HT-29 (cell line): ENCODE measurements at places on chromosomes 11 and 22.
A peak's percentile ranks its signal among the peaks of the same experiment; 100 is the strongest.

GRCh38 chr11:32643526-32643925, 59.9 kb downstream of the EIF3M start:
- DNase-seq, result no peak

DNA sequence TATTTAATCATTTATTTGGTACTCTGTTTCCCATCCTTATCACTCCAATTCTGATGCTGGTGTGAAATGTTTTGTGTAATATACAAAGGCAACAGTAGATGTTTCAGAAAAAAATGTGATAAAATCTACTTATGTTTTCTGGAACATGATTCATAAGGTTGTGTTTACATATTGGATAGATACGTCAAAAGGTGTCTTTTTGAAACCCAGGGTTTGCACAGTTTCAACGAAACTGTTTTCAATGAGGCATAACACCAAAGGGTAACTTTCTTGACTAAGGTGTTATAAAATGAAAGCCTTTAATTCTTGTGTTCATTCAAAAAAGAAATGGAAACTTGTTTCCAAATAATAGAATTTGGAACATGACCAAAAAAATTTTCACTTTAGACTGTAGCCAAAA, 33.8 kb upstream of the HSD17B12 start:
- no peak for DNase-seq

DNA sequence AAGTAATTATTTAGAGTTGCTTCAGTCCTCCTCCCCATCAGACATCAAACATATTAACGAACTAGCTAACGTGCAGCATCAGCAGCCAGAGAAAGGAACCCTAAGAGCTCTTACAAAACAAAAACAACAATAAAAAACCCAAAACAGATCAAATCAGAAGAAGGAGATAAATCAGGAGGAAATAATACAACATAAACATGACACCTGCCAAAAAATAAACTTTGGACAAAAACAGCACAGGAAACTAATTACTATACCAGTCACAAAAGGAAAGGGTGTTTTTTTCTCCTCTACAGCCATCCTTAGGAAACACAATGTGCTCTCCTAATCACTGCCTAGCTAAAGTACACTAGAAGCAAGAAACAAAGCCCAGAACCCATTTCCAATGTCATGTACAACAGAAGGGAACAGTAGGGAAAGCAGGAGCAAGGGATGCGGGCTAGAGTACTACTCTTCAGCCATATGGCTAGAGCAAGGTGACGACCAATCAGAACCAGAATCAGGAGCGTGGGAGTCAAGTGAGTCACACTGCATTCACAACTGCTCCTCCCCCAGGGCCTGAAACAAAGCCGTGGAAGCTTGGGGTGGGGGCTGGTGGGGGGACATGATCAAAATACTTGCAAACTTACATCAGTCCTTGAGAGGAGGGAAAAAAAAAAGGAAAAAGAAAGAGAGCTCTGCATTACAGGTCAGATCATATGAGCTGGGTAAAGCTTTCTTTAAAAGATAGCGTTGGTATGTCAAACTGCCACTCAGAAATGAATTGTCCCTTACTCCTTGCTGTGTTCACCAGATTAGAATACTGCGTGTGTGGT, 60.4 kb downstream of the LARGE2 start:
- peak; percentile 10 for DNase-seq

GRCh38 chr11:117612177-117612576, 184.8 kb downstream of the DSCAML1 start:
- no peak for DNase-seq

GRCh38 chr11:81596704-81597103, 1137.0 kb downstream of the FAM181B start:
- DNase-seq, result no peak

GRCh38 chr22:43185860-43186261, 1.1 kb downstream of the TTLL12 start:
- peak; percentile 61 for DNase-seq

- DNase-seq, result no peak
These were observed 45.6 kb downstream of the C11orf58 start for GRCh38 chr11:16784097-16784496.

DNA sequence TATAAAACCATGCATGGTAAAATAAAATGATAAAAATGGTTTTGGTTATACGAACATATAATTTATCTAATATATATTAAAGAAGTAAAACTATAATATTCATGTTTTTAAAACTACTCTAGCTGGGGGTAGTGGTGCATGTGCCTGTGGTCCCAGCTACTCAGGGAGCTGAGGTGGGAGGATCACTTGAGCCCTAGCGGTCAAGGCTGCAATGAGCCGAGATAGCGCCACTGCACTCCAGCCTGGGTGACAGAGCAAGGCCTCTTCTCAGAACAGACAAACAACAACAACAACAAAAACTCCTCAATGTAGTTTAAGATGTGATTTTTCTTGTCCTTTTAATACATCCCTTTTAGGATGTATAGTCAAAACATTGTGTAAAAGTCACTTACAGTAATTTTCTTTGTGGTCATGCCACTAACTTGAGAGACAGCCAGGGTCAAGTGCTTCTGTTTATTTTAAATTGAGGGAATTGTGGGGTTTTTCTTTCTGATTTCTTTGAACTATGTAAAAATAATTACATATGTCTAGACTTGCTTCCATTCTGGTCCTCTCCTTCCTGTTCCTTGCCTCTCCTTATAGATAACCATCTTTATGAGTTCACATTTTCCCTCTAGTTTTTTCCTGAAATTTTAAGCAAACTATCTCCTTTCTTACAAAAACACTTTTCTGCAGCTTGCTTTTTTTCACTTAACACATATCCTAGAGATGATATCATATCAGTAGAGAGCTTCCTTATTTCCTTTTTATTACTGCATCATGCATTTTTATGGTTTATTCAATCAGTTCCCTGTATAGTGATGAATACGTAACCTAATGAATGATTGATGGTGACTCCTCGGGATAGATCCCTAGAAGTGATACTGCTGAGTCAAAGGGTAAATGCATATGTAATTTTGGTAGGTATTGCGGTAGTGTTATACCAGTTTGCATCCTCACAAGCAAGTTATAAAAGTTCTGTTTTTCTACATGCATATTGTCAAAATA, 9.1 kb downstream of the OR2AT4 start:
- DNase-seq, result no peak

GRCh38 chr22:24437091-24437490, 9.7 kb downstream of the ADORA2A start:
- DNase-seq, result no peak

GRCh38 chr11:75939992-75940391, 125.0 kb downstream of the UVRAG start:
- no peak for DNase-seq

DNA sequence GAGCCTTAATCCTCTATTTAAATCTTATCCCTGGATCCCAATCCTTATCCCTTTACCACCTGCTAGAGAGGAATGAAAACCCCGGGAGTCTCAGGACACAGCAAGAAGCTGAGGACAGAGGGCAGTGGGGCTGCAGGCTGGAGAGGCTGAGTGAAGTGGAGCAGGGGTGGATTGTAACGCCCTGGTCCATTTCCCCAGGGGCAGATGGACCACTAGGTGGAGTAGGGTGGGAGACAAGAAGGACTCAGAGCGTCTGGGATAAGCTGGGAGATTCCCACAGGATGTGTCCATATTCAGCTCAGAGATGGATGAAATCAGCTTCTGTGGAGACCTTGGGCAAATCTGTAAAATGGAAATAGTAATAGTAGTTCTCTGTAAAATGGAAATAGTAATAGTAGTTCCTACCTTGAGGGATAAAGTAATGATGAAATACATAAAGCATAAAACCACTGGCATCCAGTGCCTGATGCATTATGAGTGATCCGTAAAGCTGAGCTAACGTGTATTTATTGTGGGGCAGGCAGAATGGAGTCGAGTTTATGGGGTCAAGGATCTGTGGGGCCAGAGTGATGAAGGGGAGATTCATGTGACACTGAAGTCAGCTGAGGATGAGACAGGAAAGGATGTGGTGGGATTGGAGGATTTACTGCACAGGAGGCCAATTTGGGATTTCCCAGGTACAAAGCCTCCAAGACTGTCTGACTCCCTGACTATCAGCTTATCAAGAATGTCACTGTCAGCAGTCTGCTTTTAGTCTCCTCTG, 1.9 kb upstream of the ROBO4 start:
- no peak for DNase-seq

DNA sequence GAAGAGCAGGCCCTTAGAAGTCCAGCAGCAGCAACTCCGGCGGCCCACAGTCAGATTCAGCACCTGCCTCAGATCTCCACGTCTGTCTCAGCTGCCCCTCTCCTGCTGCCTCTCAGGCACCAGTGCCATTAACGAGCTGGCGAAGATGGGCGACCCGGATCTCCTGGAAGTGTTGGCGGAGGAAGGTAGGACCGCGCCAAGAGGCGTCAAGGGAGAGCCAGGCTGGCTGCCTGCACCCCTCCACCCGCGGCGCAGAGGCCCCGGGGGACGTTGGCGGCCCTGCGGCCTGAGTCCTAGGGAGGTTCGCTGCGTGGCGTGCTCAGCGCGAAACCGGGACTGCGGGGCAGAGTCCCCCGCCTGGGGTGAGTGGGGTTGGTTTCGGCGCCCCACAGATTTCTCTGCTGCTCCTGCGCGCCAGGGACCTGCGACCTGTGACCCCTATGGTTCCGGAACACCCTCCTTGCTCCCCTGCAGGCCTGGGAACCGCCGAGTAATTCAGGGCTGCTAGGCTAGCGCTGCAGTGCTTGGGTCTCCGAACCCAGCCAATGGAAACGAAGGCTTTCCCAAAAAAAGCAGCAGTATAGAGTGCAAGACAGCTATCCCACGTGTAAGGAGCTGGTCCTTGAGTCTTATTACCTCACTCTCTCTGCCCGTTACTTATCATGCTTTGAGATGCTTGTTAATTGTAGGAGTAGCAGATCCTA, 615 bp downstream of the ANO5 start:
- DNase-seq, result no peak

GRCh38 chr11:65672180-65672860, 9.6 kb upstream of the RELA start:
- no peak for DNase-seq
